Upper lobe of right lung (tissue), 1 donor: ENCODE measurements at places on chromosomes 5 and 9. TPM values are rescaled to one million over a fixed set of nuclear protein-coding genes. Genes with fewer than 3 reads are reported as not detected.

DNA sequence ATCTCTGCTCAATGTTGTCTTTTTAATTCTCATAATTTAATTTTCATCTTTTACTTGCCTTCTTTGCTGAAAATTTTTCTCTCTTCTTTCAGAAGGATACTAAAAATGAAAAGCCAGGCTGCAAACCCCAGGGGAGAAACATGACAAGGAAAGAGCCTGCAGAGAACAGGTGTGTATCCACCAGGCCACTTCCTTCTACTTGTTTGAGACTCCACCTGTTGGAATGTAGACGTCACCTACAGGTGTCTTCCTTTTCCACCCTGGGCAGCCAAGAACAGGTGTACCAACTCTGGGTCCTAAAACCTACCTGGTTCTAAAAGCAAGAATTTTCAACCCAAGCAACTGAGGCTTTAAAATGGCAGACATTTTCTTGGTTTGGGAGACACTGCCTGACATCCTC, 166.8 kb downstream of the ATP10B start:
- DNase-seq, result no peak

DNA sequence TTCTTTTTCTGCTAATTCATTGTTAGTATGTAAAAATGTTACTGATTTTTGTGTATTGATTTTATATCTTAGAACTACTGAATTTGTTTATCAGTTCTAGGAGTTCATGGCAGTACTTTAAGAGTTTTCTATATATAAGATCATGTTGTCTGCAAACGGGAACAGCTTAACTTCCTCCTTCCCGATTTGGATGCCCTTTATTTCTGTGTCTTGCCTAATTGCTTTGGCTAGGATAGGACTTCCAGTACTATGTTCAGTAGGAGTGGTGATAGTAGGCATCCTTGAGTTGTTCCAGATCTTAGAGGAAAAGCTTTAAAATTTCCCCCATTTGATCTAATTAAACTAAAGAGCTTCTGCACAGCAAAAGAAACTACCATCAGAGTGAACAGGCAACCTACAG, 20.1 kb downstream of the RCL1 start:
- DNase-seq, result no peak

GRCh38 chr9:127530206-127530941, 79.1 kb downstream of the LRSAM1 start:
- no peak for DNase-seq

DNA sequence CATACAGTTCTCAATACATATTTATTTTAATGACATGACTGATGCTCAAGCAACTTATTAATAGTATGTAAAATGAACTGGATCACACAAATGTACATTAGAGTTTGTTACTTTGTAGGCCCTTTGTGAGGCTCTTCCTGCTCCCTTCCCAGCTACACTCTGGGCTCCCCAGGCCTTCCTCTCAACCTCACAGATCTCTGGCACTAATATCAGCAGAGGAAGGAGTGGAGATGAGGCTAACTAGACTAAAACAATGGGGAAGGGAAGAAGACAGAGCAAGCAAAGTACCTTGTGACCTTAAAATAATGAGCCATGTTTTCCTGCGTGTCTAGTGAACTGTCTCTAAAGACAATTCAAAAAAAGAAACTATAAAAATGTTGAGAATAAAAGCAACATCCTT, 30.3 kb upstream of the TEK start:
- DNase-seq, result no peak

DNA sequence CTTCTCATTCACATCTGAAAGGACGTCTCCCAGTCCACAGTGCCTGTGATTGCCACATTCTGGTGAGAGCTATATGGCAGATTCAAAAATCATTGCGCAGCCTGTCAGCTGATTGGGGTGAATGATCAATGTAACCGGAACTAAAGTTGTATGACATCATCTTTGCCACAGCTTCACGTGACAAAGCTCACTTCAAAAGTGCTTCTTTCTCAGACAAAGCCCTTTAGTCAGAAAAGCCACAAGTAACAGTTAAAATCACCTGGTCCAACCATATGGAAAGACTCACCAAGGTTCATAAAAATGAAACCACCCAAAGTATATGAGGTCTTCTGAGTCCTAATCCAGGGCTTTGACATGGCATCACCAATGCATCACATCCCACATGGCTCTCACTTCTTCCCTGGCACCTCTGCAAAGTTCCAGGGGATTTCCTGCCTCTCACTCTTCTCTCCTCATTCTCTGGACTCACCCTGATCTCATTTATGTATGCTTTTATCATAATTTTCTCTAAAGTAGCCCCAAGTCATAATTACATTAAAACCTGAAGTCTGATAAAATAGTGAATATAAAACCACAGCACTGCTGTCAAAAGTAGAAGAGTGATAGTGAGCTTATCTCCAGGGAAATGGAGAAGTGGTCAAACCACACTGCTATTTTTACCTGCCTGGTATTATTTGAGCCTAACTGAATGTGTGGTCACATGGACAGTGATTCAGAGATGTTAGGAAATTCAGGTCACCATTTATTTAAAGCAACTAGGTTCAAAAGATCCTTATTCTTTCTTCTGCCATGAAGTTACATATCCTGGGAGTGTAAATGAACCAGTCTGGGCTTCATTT, 193.1 kb upstream of the PTGER4 start:
- no peak for DNase-seq

DNA sequence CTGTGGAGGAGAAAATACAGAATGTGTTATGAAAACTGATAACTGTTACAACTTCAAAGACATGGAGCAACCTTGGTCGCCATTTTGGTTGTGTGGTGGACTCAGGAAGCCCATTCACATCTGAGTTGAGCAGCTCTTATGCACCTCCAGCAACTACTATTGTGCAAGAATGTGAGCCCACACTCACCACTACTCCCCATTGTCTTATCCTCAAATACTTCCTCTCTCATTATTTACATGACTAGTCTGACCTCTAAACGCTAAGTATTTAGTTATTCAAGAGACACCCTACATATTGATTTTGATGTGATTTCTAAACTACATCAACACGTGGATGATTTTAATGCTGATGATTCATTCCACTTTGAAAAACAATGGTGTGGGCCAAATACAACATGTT, 516.6 kb upstream of the CLINT1 start:
- DNase-seq, result no peak

PCSK1 gene
- total RNA-seq, result not detected

MYMK gene
- total RNA-seq, result not detected

CDH9 gene
- not detected for total RNA-seq

TRAF1 gene
- 6.0 TPM for total RNA-seq

ACOT12 gene
- not detected for total RNA-seq

FGFR4 gene
- 109 TPM for total RNA-seq

CDX1 gene
- not detected for total RNA-seq
